Left renal cortex interstitium (tissue), 4 donors: ENCODE measurements at places on chromosomes 11 and 22.

- no peak for DNase-seq
Measured at GRCh38 chr11:66126064-66126463, 56.0 kb downstream of the PACS1 start.

GRCh38 chr11:85540635-85541205, 86.4 kb downstream of the DLG2 start:
- no peak for DNase-seq

GRCh38 chr11:83649528-83649855, 363.3 kb upstream of the CCDC90B start:
- no peak for DNase-seq

- peak; percentile 92 for DNase-seq
Measured at GRCh38 chr11:96389720-96390487, at the start of the genes CCDC82 and JRKL. Gene CCDC82, minus strand, starts transcription at chr11:96389912. Its CDS starts 5,165 bp downstream, at chr11:96384747. Gene JRKL, plus strand, starts transcription at chr11:96390013. Its CDS starts 637 bp downstream, at chr11:96390650.

DNA sequence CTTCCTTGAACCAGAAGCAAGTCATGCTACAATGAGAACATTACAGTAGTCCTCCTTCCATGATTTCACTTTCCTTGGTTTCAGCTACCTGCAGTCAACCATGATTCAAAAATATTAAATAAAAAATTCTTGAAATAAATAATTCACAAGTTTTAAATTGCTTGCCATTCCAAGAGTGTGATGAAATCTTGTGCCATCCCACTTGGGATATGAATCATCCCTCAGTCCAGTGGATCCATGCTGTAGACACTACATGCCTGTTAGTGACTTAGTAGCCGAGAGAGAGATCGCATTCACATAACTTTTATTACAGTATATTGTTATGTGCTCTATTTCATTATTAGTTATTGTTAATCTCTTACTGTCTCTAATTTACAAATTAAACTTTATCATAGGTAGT, 6.0 kb downstream of the HOATZ start:
- no peak for DNase-seq

GRCh38 chr22:32994041-32994830, 63.9 kb downstream of the SYN3 start:
- DNase-seq, result no peak

GRCh38 chr11:66287889-66288670, 863 bp downstream of the YIF1A start:
- no peak for DNase-seq

GRCh38 chr11:70544067-70544773, 145.9 kb downstream of the CTTN start:
- DNase-seq, result no peak

DNA sequence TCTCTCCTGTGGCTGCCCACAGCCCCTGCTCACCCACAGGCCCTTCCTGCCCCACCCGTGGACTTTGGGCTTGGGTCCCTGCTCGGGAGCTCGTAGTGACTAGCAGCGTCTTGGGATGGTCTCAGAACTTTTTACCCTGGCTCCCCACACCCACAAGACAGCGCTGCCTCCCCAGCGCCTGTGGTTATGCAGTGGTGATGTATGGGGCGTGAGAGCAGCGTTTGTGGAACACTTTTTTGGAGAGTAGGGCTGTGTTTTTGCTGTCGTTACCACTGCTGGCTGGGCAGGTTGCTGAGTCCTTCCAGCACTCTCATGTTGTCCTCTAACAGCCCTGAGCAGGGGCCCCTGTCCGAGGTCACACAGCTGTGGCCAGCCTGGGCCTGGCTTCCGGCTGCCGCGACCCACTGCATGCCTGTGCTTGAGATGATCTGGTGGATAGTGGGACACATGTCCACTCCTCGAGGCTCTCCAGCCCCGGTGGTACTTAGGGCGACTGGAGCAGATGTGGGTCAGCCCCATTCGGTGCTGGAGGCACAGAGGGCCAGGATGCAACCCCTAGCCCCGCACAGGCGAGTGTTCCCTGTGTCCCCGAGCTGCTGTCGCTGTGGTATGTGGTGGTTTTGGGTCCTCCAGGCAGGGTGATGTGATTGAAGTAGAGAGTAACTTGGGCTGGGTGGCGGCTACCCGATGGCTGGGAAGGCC, 7.1 kb upstream of the GRAMD4 start:
- DNase-seq, result no peak
